Osteocyte (in vitro differentiated cells): ENCODE measurements at places on chromosomes 7 and 10.

DNA sequence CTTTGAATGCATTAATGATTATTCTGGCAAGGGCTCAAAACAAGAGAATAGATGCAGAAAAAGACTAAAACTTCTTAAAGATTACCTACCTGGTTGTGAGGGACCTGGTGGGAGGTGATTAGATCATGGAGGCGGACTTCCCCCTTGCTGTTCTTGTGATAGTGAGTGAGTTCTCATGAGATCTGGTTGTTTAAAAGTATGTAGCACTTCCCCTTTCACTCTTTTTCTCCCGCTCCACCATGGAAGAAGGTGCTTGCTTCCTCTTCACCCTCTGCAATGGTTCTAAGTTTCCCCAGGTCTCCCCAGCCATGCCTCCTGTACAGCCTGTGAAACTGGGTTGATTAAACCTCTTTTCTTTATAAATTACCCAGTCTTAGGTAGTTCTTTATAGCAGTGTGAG is 226.6 kb downstream of the ARHGAP12 start:
- H3K4me3 ChIP-seq: no peak overlapping the region
- DNase-seq: no peak
- H3K27me3 ChIP-seq: no peaks in the 10 kb centered on the region

DNA sequence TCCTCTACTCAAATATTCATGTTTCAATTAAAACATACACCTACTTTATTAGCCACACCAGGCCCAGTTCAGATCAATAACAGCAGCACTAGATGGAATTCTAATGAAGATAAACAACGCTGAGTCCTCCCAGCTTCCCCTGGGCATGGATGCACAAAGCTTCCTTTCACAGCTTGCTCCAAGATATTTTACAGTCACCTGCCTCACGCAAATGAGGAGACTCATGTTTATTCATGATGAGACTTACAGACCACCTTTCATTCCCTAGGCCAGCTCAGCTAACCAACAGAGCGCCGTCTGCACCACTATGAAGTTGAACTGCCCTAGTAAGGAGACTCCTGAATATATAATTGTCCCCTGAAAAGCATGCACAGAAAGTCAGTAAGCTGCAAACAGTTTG is 283.0 kb upstream of the AOAH start:
- no peak overlapping the region for H3K4me3 ChIP-seq
- H3K27ac ChIP-seq: no peak overlapping the region
- H3K4me1 ChIP-seq: peaks cover 2% of the 10 kb centered on the region
- peaks cover 2% of the 10 kb centered on the region for H3K27me3 ChIP-seq

DNA sequence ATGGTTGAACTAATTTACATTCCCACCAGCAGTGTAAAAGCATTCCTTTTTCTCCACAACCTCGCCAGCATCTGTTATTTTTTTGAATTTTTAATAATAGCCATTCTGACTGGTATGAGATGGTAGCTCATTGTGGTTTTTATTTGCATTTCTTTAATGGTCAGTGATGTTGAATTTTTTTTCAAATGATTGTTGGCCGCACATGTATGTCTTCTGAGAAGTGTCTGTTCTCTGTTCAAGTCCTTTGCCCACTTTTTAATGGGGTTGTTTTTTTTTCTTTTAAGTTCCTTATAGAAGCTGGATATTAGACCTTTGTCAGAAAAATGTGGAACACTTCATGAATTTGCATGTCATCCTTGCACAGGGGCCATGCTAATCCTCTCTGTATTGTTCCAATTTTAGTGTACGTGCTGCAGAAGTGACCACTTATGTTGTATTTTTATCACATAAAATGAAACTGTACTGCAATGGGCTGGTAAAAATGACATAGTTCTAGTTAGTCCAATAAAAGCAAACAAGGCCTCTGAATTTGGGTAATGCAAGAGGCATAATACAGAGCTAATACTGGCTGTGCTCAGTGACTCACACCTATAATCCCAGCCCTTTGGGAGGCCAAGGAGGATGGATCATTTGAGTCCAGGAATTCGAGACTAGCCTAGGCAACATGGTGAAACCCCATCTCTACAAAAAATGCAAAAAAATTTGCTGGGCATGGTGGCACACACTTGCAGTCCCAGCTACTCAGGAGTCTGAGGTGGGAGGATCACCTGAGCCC is 70.3 kb downstream of the ABI1 start:
- no peak overlapping the region for H3K4me3 ChIP-seq
- DNase-seq: no peak
- no peaks in the 10 kb centered on the region for H3K36me3 ChIP-seq
- peaks cover 10% of the 10 kb centered on the region for H3K4me1 ChIP-seq

DNA sequence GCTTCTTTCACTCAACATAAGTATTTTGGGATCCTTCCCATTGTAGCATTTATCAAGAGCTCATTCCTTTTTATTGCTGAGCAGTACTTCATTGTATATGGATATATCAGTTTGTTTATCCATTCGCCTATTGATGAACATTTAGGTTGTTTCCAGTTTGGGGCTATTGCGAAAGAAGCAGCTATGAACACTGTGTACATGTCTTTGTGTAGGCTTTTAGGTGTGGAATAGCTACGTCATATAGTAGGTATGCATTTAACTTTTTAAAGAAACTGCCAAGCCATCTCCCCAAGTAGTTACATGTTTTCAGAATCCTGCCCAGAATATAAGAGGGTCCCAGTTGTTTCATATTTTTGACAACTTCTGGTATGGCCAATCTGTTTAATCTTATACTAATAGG is 468.1 kb downstream of the IPMK start:
- no peaks in the 10 kb centered on the region for H3K4me1 ChIP-seq
- no peak for DNase-seq
- no peak overlapping the region for H3K4me3 ChIP-seq
- H3K27me3 ChIP-seq: peaks cover 68% of the 10 kb centered on the region
- H3K27ac ChIP-seq: no peak overlapping the region

GRCh38 chr7:1520539-1521234 is 9.8 kb upstream of the MAFK start:
- DNase-seq: no peak
- peaks cover 3% of the 10 kb centered on the region for H3K36me3 ChIP-seq
- H3K4me3 ChIP-seq: no peak overlapping the region
- peaks cover 15% of the 10 kb centered on the region for H3K4me1 ChIP-seq
- H3K27ac ChIP-seq: no peak overlapping the region
